GM18507 (cell line): ENCODE measurements at places on chromosomes 7 and 10.

GRCh38 chr10:110959379-110960332 lies 40.3 kb downstream of the SHOC2 start:
- no peak for DNase-seq

GRCh38 chr10:91924212-91925021 lies 847 bp downstream of the BTAF1 start:
- DNase-seq, result no peak

DNA sequence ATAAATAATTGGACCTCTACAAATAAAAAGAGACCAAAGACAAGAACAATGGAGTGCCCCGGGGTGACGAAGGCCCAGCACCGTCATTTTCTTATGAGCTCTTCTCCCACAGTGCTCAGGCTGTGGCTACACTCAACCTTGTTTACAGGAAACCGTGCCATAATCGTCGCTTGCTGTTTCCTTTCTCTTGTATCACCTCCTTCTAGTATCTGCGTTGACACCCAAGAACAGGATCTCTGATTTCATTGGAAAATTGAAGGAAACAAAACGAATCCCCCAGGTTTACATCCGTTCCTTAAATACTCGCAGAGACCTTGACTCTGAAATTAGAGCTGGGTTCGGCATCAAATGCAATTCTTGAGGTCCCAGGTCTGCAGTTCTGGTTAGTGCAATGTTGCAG lies 1.7 kb upstream of the IGFBP3 start:
- DNase-seq, result no peak

DNA sequence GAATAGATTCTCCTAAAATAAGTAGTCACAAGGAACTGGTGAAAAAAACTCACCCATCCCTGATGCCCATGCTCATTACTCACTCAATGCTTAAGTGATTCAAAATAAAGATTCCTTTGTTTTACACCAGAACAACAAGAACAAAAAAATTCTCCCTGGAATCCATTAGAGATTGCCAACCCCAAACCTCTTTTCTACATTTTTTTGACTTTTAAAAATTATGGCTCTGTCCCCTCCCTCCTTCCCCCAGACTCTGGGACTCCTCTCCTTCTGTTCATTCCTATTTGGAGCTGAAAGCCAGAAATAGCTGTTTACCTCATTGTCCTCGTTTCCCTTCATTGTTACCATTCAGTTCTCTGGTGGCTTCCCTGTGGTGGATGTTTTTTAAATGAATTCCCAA lies 63.2 kb upstream of the FHIP2A start:
- no peak for DNase-seq
